ENCODE measurements at places on chromosomes 6 and 20.
A peak's percentile ranks its signal among the peaks of the same experiment; 100 is the strongest.

- no peak for DNase-seq
These were observed 13.2 kb upstream of the KIF25 start for GRCh38 chr6:167984144-167984719.

DNA sequence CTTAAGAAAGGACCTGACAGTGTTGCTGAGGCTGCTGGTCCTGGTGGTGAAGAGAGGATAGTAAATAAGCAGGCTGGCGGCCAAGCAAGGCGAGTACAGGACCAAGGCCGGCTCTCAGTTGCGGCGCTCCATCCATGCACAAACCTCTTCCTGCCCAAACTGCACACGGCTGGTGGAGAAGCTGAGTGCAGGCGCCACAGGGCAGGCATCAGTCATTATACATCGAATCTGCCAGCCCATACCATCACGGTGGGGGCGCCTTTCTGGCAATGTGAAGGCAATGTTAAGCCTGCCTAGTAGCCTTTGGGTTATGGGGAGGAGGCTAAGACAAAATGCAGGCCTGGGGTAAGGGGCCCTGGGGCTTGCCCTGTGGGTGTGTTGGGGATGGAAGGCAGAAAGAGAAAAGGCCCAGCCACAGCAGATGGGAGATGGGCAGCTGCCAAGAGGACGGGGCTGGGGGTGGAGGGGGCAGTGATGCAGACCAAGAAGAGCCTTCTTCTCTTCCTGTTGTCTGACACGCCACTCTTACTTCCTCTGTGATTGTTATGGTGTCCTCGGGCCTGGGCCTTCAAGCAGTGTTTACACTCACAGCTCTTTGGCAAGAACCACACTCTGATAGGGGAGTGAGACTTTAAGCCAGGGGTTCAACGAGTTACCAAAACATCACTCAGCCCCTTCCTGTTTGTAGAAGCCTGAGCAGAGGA, 20.3 kb upstream of the KCNK16 start:
- DNase-seq: peak; percentile 24

DNA sequence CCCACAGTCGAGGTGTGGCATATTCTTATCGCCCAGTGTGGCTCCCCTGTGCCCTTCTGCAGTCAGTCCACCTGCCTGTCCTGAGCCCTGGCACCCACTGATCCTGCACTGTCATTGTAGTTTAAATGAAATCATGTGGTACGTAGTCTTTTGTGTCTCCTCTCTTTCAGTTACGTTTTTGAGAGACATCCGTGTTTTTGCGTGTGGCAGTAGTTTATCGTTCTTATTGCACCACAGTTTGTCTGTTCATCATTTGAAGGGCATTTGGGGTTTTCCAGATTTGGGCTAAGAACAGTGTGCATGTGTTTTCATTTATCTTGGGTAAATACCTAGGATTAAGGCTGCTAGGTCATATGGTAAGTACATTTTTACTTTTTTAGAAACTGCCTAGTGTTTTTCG, 49.3 kb downstream of the SPATA2 start:
- peak; percentile 77 for DNase-seq

DNA sequence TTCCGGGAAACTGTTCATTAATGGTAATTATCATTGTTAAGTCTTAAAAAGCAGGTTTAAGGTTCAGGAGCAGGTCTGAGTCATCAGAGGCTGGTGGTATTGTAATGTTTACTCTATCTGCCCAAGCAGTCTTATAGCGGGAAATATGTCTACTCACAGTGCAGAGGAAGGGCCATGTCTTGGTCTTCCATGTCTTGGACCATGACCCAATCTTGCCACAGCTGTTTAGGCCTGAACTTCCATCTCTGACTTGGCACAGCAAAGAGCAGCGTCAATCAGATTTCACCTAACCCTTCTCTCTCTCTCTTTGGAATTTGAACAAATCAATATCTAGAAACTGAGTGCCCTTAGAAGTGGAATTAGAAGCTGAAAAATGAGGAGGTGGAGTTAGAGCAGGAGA, 25.8 kb downstream of the SLC2A12 start:
- DNase-seq: no peak

DNA sequence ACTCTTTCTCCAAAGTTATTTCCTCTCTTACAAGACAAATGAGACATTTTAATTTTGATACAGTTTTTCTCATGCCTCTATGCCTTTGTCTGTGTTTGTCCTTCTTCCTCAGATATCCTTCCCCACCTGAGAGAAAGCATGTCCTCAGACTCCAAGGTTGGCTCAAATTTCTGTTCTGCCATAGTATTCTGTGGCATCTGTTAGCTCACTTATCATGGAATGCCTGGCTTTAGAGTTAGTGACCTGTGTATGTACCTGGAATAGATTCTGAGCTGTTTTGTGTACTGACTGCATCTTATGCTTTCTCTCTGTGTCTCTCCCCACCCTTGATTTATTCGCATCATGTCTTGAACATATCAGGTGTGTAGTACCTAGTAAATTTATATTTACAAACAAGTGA, 90.0 kb downstream of the CENPW start:
- DNase-seq: no peak

GRCh38 chr6:147159536-147160374, 44.5 kb upstream of the STXBP5 start:
- DNase-seq: no peak

GRCh38 chr6:7196019-7196402, 88.2 kb downstream of the RREB1 start:
- no peak for DNase-seq

- no peak for DNase-seq
These were observed 11.6 kb downstream of the MDGA1 start for GRCh38 chr6:37686111-37686510.

GRCh38 chr20:40980106-40980827, 48.4 kb upstream of the TOP1 start:
- peak; percentile 79 for DNase-seq

DNA sequence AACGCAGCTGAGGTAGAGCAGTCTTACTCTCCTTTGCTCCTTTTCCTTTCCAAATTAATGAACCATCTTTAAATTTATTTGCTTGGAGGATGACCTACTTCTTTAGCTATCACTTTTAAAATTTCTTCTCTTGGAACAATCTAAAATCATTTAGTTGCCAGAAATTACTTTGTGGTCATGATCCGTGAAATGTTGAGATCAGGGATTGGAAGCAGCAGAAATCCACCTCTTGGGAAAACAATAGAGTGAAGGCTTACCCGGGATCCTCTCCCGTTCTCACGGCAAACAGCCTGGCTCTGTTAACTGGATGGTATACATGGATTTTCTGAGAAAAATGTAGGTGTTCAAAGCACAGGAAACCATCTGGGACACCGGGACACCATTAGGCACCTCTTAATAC, 7.7 kb downstream of the AKAP12 start:
- no peak for DNase-seq

DNA sequence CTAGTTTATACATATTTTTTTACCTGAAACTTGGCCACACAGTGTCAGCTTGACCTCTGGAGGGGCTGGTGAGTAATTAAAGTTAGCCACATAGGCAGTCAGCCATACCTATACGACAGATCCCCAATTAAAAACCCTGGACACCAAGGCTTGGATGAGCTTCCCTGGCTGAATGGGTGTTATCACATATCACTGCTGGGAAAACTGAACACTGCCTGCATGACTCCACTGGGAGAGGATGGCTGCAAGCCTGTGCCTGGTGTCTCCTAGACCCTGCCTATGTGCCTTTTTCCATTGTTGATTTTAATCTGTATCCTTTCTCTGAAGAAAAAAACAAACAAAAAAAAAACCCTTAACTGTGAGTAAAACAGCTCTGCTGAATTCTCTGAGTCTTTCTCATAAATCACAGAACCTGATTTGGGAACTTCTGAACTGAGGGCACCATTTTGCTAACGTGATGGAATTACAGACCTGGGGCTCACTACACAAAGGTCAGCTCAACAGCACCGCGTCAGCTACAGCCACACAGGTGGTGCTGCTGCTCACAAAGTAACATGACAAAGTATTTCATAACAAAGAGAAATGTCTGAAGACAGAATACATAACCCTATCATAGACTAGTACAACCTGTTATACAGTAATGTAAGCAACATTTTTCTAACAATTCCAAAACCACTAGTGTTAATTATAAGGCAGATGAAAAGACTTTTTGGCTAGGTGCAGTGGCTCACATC, 97.0 kb downstream of the SLC23A2 start:
- DNase-seq: no peak

- DNase-seq: no peak
These were observed 1.2 kb downstream of the FOXA2 start for GRCh38 chr20:22582964-22583772.

- DNase-seq: no peak
These were observed 174.0 kb downstream of the TASP1 start for GRCh38 chr20:13464702-13465101.
